HFFc6 (cell line): ENCODE measurements at places on chromosomes 3 and 15.

DNA sequence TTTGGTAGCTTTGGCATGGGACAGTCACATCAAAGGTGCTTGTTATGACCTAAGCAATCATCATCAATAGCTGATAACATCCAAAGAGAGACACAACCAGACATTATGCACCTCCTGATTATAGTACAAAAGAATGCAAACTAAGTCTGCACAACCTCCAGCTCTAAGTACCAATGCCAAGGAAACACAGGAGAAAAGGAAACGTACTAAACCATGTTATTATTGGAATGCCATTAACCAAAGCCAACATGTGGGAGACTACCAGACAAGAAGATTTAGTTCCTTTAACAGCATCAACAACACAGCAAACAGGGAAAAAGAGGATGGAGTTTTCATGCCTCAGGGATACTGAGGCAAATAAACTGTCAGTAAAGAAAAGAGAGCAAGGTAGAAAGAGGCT is 61.4 kb downstream of the CD47 start:
- DNase-seq = no peak
- peaks cover 5% of the 10 kb centered on the region for H3K4me1 ChIP-seq
- no peak overlapping the region for H3K27ac ChIP-seq
- H3K36me3 ChIP-seq = no peaks in the 10 kb centered on the region

DNA sequence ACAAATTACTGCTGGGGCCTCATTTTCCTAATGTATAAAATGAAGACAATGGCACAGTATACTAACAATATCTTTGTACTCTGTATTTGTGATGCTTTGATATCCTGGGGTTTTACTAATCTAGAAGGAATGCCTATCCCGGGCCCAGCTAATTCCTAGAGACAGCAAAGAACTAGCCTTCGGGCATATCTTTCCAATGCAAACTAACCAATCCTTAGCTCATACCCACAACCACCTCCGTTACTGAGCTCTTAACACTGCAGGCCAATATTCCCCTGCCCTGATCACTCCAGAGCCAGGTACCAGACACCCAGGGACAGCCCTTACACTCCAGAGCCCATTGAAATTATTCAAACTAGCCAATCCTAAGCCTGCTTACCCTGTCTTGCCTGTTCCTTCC is 309.0 kb downstream of the ULK4 start:
- H3K36me3 ChIP-seq = peaks cover 8% of the 10 kb centered on the region
- H3K4me1 ChIP-seq = peaks cover 25% of the 10 kb centered on the region
- no peak overlapping the region for H3K27ac ChIP-seq

DNA sequence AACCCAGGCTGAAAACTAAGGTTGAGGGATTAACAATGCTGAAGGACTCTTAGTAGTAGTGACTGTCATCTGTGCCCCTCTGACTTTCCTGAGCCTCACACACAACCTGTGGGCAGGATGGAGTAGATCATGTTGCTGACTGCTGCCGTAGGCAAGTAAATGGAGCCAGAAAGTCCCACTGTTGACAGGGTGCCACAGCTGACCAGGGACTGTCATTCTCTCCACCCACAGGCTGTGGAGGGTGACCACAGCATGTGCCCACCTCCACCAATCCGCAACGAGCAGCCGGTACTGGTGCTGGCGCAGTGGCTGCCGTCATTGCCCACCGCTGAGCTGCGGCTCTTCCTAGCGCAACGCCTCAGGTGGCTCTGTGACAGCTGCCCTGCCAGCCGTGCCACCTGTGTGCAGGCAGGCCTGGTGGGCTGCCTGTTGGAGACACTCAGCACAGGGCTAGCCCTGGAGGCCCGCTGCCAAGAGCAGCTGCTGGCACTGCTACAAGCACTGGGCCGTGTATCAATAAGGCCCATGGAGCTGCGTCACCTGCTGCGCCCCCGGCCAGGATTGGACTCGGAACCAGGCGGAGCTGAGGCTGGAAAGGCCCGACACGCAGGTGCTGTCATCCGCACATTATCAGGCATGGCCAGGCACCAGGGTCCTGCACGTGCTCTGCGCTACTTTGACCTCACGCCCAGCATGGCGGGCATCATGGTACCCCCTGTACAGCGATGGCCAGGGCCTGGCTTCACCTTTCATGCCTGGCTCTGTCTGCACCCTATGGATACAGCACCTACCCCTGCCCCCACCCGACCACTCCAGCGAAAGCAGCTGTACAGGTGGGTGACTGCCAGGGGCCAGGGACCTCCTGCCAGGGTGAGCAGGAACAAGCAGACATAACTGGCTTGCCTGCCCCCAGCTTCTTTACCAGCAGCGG is 15.6 kb downstream of the NBEAL2 start:
- H3K4me3 ChIP-seq = no peak overlapping the region
- no peaks in the 10 kb centered on the region for H3K27me3 ChIP-seq
- peaks cover 3% of the 10 kb centered on the region for H3K4me1 ChIP-seq
- no peak overlapping the region for H3K27ac ChIP-seq

DNA sequence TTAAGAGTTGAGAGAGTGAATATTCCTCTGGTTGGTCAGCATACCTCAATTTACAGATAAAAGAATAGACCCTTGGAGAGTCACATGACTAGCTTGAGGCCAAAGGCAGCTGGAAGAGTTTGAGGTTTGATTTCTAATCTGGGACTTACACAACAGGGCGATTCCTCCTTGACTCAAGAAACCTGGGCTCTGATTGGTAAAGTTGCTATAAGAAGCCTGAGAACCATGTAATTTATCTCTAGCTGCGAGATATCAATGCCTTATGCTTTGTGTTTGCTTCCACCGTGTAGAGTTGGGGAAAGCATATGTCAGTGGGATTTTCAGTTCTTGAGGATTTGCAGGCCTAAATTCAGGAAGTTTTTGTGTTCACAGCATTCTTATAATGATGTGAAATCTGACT is 206.0 kb downstream of the KLHL25 start:
- peaks cover 65% of the 10 kb centered on the region for H3K4me1 ChIP-seq
- peak overlapping the region; percentile 78 for H3K27ac ChIP-seq
- H3K36me3 ChIP-seq = no peaks in the 10 kb centered on the region; the same call in 1 of the 2 replicates
- H3K27me3 ChIP-seq = no peaks in the 10 kb centered on the region
- peak overlapping the region; percentile 16; the same call in 1 of the 2 replicates for H3K4me3 ChIP-seq

GRCh38 chr15:32834156-32834555 is 116.4 kb downstream of the GREM1 start:
- no peak overlapping the region for H3K4me3 ChIP-seq
- H3K36me3 ChIP-seq = peaks cover 41% of the 10 kb centered on the region
- H3K4me1 ChIP-seq = peaks cover 90% of the 10 kb centered on the region
- H3K27ac ChIP-seq = peak overlapping the region; percentile 78
- H3K27me3 ChIP-seq = peaks cover 1% of the 10 kb centered on the region
- no peak for DNase-seq

DNA sequence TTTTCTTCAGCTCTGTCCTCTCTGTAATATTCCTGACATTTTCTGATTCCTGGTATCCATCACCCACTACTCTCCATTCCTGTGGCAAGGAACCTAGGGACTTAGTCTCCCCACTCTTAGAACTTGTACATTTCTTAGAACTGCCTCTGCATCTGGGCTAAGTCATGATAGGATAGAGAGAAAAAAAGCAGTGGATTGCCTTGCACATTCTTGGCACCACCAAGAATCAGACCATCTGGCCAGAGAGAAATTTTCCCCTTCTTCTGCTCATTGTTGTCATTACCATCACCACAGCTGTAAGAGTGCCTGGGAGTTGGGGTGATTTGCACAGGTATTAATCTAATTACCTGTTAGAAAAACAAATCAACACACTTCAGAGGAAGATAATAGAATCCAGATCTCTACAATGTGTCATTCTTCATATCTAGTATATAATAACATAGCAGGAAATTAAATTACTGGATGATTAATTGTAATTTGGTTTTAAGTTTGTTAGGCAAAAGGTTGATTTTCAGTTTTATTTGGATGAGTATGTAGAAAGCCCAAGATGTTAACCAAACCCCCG is 264.8 kb upstream of the ZPLD1 start:
- H3K4me3 ChIP-seq = no peak overlapping the region
- H3K36me3 ChIP-seq = peaks cover 5% of the 10 kb centered on the region; the same call in 1 of the 2 replicates
- no peak for DNase-seq
- H3K27ac ChIP-seq = no peak overlapping the region; the same call in 1 of the 2 replicates
- no peaks in the 10 kb centered on the region; the same call in 1 of the 2 replicates for H3K27me3 ChIP-seq

DNA sequence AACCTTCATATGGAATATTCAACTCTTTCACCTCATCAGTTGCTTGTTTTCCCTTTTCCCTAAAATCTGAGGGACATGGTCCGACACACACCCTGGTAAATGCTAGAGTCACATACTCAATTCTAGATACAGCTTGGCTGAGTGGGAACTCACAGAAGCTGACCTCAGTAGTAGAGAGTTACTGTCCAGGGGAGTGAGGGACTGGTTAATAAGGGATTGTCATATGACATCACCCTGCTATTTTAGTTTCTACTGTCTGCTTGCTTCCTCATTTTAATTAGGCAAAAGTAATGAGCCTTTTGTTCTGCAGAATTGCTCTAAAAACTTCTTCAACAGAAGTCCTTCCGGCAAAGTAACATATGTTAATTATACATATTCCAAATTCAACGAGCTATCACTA is 244.5 kb downstream of the ZIC4 start:
- no peaks in the 10 kb centered on the region for H3K36me3 ChIP-seq
- H3K27me3 ChIP-seq = no peaks in the 10 kb centered on the region
- H3K27ac ChIP-seq = no peak overlapping the region
- no peak overlapping the region for H3K4me3 ChIP-seq

DNA sequence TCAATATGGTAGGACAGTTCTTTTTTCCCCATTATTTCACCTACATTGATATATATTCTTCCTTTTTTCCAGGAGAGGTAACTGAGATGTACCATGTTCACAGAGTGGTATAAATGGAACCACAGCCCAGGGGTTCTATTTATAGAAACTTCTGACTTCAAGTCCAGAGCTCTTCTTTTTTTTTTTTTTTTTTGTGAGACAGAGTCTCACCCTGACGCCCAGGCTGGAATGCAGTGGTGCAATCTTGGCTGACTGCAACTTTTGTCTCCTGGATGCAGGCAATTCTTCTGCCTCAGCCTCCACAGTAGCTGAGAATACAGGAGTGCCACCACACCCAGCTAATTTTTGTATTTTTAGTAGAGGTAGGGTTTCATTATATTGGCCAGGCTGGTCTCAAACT is 267.1 kb upstream of the TPRG1 start:
- no peak overlapping the region for H3K4me3 ChIP-seq
- H3K27ac ChIP-seq = no peak overlapping the region
- peaks cover 30% of the 10 kb centered on the region for H3K36me3 ChIP-seq
- H3K4me1 ChIP-seq = peaks cover 73% of the 10 kb centered on the region
- peaks cover 3% of the 10 kb centered on the region for H3K27me3 ChIP-seq

GRCh38 chr3:112446343-112446742 is 52.9 kb downstream of the BTLA start:
- H3K27ac ChIP-seq = no peak overlapping the region
- no peaks in the 10 kb centered on the region for H3K4me1 ChIP-seq
- peak; percentile 5 for DNase-seq
- no peaks in the 10 kb centered on the region for H3K36me3 ChIP-seq
- H3K4me3 ChIP-seq = no peak overlapping the region

DNA sequence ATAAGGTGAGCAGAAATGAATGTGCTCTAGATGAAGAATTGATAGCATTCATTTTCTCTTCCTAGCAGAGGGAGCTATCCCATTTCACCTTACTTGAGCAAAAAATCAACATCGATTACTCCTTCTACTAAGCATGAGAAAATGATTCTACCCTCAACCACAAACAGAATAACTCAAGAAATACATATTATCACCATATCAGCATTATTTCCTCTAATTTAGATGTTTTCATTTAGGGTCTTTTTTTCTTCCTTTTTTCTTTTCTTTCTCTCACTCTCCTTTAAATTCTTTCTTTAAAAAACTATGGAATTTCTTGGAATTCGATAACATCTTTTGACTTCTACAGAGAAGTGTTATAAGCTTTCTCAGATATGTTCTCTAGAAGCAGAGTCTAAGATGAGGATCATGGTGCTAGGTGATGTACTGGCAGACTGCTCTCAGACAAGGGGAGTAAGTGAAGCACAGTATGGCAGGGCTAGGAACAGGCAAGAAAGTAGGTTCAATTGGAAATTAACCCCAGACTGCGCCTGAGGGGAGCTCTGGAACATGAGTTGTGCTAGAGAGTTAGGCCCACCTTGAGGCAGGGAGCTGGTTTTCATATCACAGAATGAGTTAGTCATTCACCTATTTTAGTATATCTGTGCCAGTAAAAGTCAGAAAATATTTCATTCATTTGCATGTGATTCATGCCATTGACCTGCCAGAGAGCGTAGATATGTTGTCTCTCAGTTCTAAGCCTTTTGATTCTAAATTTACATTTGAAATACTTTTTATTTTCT is 279.2 kb upstream of the KCNH8 start:
- DNase-seq = no peak
- no peak overlapping the region for H3K27ac ChIP-seq
- H3K36me3 ChIP-seq = no peaks in the 10 kb centered on the region
- H3K4me1 ChIP-seq = no peaks in the 10 kb centered on the region
- no peaks in the 10 kb centered on the region; the same call in 1 of the 2 replicates for H3K27me3 ChIP-seq

- peaks cover 7% of the 10 kb centered on the region for H3K4me1 ChIP-seq
- no peak overlapping the region for H3K4me3 ChIP-seq
- peaks cover 10% of the 10 kb centered on the region for H3K36me3 ChIP-seq
- H3K27ac ChIP-seq = no peak overlapping the region
Measured at GRCh38 chr3:78951342-78951945, 816.4 kb downstream of the ROBO1 start.

GRCh38 chr15:66927201-66928077 is 138.0 kb upstream of the SMAD3 start:
- peaks cover 11% of the 10 kb centered on the region; the same call in 1 of the 2 replicates for H3K36me3 ChIP-seq
- peaks cover 28% of the 10 kb centered on the region for H3K4me1 ChIP-seq
- no peak overlapping the region for H3K4me3 ChIP-seq
- no peak overlapping the region for H3K27ac ChIP-seq

GRCh38 chr3:114727373-114727772 is 419.7 kb downstream of the ZBTB20 start:
- H3K27ac ChIP-seq = no peak overlapping the region
- DNase-seq = no peak
- H3K4me1 ChIP-seq = no peaks in the 10 kb centered on the region
- H3K36me3 ChIP-seq = no peaks in the 10 kb centered on the region
- H3K4me3 ChIP-seq = no peak overlapping the region

DNA sequence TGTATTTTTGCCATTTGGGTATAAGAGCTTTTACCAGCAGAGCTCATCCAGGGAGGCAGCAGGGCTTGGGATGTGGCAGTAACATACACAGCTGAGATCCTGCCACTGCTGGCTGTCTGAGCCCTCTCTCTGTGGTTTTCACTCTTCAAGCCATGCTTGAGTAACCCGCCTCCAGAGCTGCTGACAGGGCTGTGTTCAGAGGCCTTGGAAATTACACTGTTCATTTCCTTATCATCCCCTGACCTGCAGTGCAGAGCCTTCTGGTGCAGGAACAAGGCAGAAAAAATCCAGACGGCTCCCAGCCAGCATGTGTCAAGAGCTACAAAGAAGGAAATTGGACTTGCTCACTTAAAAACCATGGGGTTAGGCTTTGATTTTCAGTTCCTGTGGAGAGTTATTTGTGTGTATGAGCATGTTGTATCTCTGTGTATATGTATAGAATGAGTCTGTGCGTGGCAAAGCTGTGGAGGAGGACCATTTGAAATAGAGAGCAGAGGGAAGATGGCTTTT is 47.0 kb downstream of the ZNF609 start:
- no peak overlapping the region for H3K4me3 ChIP-seq
- H3K4me1 ChIP-seq = peaks cover 57% of the 10 kb centered on the region
- peak overlapping the region; percentile 68 for H3K27ac ChIP-seq
- DNase-seq = peak; percentile 50
- H3K36me3 ChIP-seq = no peaks in the 10 kb centered on the region; the same call in 1 of the 2 replicates
- no peaks in the 10 kb centered on the region for H3K27me3 ChIP-seq
